ENCODE measurements at places on chromosomes 4 and X.

- no peak for DNase-seq
These were observed 19.3 kb downstream of the ANXA5 start for GRCh38 chr4:121677524-121677923.

- DNase-seq, result peak; percentile 24
These were observed 586 bp downstream of the HERC5 start for GRCh38 chr4:88457307-88458103.

- DNase-seq, result peak; percentile 57
These were observed 177.1 kb downstream of the CBR4 start for GRCh38 chr4:168832763-168833575.

- DNase-seq, result no peak
These were observed 33.8 kb upstream of the NAP1L5 start for GRCh38 chr4:88731381-88731780.

DNA sequence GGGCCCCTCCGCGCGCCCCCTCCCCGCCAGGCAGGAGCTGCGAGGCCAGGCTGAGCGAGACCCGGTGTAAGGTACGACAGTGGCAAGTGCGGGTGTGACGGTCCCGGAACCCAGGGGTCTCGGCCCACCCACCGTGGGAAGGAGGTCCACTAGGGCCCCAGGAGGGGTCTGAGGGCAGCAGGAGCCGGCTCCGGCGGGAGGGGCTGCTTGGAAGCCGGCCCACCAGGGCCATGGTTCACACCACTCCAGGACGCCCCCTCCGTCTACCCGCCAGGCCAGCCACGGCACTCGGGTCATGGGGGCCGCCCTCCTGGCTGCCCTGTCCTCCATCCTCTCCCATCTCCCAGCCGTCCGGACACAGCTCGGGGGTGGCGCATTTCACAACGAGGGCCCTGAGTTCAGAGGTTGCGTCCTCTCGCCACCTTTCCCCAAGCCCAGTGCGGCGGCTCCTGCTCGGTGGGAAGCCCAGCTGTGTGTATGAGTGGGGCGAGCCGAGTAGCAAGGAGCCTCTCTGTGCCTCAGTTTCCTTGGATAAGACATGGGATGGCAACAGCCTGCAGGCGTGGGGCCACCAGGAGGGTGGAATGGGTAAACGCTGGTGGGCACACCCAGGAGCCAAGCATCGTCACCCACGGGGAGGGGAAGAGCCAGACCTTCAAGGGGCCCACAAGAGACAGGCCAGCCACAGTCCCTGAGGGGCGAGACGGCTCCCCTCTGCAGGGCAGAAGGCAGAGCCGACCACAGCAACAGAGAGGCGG, 81.3 kb downstream of the FAM53A start:
- DNase-seq, result no peak

GRCh38 chr4:15100994-15101695, 98.9 kb downstream of the CPEB2 start:
- DNase-seq, result peak; percentile 79

DNA sequence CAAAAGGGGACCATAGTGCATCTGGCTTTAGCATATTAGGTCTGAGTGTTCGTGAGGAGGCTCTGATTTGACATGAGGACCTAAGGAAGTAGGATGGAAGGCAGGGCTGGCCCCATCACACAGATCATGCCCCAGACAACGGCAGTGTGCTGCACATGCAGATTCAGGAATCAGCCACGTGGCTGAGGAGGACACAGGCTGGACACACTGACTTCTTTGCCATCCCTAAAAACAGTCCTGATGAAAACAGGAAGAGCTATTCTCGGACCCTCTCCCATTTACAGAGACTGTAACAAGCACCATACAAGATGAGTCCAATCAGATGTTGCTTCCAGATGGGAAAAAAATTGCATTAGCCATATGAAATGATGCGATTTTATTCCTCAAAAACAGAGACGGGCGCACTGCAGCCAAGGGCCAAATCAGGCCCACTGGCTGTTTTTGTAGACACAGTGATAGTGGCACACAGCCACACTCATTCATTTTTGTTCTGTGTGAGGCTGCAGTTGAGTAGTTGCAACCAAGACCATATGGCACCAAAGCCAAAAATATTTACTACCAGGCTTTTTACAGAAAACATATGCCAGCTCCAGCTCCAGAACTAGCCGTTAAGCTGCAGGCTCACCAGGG, 41.0 kb downstream of the ACSL1 start:
- no peak for DNase-seq

DNA sequence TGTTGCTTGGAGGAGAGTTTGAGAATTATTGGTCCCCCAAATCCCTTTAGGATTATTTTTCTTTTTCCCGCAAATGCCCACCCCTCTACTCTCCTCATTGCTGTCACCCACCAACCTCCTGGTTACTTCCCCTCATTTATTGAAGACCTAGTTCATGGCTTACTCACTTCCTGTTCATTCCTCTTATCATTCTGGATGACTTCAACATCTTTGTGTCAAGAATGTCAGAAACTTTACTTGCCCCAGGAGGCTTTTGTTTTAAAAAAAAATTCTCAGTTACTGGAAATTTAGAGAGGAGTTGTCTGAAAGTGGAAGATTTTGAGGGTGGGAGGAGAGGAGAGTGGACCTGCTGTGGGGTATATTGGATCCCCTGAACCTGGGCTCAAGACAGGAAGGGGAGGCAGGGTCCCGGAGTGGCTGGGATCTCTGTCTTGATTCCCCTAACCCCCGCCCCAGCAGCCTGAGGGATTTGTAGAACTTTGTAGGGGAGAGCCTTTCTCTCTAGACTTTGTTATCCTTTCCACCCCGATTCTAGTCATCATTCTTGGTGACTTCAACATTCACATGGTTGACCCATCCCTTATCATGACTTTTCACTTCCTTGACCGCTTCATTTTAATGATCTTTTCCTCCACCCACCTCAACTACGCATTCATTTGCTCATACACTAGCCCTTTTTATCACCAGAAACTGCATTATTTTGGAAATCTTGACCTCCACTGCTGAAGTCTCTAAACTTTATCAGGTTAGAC, 69.9 kb upstream of the ESX1 start:
- no peak for DNase-seq

DNA sequence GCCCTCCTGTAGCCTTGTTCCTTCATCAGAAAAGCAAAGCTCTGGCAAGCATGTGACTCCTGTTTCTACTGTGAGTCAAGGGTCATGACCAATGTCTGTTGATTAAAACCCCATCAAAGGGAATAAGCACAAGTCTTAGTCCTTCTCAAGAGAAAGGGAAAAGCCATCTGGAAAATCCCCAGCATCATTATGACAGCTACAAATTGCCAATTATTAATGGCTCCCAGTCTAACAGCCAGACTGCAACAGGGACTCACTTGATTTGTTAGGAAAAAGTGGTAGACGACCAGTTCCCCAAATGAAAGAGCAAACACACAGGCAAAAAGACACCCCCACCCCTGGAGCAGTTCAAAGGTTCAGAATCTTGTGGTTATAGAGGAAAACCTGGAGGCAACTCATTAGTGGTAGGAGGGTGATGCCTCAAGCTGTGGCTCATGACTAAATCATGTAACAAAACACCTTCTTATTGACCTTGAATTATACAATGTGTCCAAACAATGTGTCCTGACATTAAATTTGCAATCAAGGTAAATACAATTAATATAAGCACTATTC, 315.7 kb downstream of the HNRNPD start:
- no peak for DNase-seq

- DNase-seq, result peak; percentile 75
These were observed 47.7 kb downstream of the TIGD2 start for GRCh38 chr4:89158884-89159503.

GRCh38 chr4:139022835-139023234, 7.3 kb downstream of the NOCT start:
- no peak for DNase-seq

DNA sequence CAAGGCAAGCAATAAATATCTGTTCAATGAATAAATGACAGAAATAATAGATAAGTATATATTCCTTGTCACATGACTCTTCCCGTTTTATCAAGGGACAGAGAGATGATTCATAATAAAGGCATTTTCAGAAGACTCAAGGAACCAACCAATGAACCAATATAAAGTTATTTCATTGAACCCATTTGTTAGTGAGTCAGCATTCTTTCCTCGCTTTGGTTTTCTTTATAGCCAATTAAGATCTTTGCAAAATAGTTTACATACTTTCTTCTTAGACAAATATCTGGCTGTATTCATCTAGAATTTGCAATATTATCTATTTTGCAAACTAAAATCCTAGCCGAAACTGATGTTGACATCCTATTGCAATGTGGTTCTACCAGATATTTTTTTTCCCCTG, 269.4 kb downstream of the IL15 start:
- DNase-seq, result no peak

GRCh38 chrX:2410279-2411020, 90.3 kb downstream of the DHRSX start:
- DNase-seq, result no peak

- DNase-seq, result no peak
These were observed 796.8 kb downstream of the NLGN4X start for GRCh38 chrX:5431823-5432222.

DNA sequence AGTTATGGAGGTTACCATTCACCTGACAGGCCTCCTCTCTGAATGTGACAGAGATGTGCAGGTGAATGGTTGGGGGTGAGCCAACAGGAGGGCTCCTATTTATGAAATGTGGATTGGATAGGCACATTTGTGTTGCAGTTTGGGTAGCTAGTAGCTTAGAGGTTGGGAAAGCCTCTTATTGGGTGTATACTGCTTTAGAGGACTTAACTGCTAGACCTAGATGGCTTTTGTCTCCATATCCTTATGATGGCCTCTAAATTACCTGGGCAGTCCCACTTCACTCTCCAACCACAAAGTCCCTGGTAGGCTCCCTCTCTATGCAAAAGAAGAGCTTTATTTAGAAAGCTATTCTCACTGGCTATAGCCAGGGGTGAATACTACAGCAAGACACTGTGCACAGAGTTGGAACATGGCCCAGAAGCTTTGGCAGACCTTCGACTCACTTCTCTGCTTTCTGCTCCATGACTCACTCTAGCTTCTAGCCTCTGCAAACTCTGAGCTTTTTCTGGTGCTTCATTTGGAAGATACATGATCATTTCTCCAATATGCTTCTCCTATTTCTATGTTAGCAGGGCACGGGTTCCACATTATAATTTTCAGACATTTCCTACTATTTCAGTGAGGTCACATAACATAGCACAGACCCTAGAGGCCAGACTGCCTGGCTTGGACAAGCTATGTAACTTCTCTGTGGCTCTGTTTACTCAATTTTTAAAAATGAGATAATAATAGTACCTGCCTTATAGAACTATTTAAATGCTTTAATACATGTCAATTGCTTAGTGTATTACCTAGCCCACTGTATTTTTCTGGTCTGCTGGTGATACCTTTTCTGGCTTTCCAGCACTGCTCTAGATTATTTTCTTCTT, 6.0 kb upstream of the VGLL1 start:
- DNase-seq, result peak; percentile 42

DNA sequence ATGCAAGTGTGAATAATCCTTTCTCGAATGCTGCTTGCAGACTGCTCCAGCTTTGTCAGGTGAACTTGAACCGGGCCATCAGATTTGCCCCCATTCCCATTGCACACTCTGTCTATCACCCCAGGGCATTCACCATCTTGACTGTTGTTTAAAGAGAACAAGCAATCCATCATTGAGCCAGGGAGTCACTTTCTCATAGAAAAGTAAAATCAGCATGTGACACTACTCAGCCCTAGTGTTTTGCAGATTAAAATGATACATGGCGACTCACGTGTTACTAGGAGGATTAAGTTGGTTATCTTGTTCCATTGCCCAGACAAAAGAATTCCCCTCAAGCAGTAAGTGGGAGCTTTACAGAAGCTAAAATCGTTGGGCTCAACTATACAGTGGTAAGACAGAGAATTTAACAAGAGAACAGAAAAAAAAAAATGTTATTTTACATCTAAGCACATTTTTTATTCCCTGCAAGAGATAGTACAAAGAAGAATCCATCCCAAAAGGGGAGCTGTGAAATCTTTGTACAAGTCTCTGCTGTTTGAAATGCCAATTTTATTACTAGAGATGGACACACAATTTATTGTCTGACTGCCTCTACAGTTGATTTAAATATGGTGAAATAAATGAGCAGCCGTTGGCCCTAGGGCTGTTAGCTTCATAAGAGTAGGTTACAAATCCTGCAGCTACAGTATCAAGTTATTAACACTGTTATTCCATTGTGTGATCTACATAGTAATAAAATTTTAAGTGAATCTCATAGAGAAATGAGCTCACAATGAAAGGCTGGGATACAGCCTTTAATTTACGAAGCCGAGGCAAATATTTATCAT, 67.5 kb downstream of the NEUROG2 start:
- DNase-seq, result no peak

GRCh38 chr4:23058165-23058776, 365.5 kb downstream of the GBA3 start:
- DNase-seq, result no peak

- no peak for DNase-seq
These were observed 260.5 kb upstream of the IGFBP7 start for GRCh38 chr4:57370691-57371090.

GRCh38 chrX:38768079-38768478, 33.2 kb upstream of the MID1IP1 start:
- peak; percentile 24 for DNase-seq

GRCh38 chr4:8778291-8778690, 93.3 kb downstream of the HMX1 start:
- DNase-seq, result no peak

DNA sequence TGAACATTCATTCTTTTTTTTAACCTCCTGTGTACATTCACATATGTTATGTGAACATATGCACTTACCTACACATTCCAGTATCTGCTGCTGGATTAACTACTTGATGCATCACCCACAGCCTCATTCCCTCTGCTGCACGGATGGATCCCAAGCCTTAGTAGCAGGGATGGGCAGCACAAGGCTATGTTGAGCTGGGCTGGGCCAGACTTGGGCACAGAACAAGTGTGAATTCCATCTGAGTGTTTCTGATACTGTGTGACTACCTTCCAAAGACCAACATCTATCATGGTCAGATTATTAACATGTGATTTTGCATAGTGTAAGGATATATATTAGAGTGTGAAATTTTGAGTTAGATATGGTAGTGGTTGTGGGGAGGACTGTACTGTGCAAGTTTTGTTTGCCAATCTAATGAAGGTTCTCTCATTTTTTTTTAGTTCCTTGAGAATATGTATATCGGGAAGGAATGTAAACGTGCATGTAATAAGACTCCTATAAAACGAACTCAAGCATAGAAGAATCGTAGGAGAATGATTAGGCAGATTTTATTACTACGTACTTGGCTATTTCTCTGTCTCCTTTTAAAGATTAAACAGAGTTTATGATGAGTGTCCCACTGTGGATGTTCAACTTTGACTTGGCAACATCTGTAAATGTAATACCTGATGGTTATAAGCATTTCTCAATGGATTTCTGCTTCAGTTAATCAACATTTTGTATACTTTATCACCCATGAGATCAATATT, 23.4 kb upstream of the STBD1 start:
- no peak for DNase-seq

DNA sequence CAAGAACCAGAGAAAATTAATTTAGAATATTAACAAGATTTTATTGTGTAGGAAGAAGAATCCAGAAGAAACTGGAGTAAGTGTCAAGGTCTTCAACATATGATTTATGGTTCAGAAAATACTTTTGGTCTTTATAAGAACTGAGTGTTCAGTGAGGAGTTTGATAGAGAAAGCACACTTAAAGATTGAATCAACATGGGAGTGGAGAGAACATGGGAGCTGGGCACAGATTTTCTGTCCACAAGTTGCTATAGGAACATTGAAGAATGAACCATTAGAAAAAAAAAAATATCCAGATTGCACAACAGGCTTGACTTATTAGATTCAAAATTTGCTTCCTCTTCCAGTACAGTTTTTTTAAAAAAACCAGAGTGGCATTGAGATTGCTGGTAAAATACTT, 601.2 kb upstream of the GNPDA2 start:
- no peak for DNase-seq

- no peak for DNase-seq
These were observed 306.2 kb downstream of the INPP4B start for GRCh38 chr4:142539796-142540482.

GRCh38 chr4:602559-602942, 22.8 kb upstream of the PDE6B start:
- peak; percentile 12 for DNase-seq

Measured in midbrain (tissue), 1 donor.